ENCODE measurements at places on chromosomes 1 and 21.

- DNase-seq = no peak
Measured at GRCh38 chr1:212600980-212601379, 7.6 kb upstream of the ATF3 start.

GRCh38 chr1:231180034-231180433 lies 18.2 kb downstream of the TRIM67 start:
- DNase-seq = no peak

DNA sequence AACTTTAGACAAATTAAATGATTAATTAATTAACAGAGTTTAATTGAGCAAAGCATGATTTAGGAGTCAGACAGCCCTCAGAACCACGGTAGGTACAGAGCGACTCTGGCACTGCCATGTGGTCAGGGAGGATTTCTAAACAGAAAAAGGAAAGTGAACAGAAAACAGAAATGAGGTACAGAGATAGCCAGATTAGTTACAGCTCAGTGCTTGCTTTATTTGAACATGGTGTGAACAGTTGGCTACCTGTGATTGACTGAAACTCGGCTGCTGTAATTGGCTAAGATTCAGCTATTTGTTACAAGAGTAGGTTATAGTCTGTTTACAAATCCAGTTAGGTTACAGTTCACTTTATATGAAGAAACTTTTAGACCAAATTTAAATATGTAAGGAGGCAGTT lies 163.0 kb upstream of the TNR start:
- DNase-seq = no peak

- DNase-seq = peak; percentile 56
Measured at GRCh38 chr1:173191011-173191705, 16.0 kb downstream of the TNFSF4 start.

DNA sequence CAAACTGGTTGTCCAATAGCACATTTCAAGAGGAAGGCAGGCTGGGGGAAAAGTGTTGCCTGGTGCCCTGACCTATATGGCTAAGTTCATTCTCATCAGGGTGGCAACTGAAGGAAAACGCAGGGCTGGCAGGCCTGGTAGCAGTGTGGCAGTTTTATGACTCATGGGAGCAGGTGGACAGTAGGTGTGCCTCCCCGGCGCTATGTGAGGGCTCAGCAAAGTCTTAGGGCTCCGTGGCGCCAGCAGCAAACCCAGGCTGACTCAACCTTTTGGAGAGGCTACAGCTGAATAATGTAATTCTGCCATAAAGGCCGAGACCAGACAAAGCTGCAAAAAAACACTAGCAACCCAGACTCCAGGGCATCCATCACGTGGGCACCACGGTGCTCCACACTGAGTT lies 23.6 kb downstream of the GADD45A start:
- DNase-seq = no peak

- DNase-seq = no peak
Measured at GRCh38 chr1:2988256-2988655, 33.0 kb upstream of the ACTRT2 start.

GRCh38 chr1:57195436-57195941 lies 228.4 kb downstream of the DAB1 start:
- no peak for DNase-seq

- DNase-seq = no peak
Measured at GRCh38 chr1:2318314-2319278, 72.8 kb downstream of the MORN1 start.

- DNase-seq = no peak
Measured at GRCh38 chr1:65467536-65467935, 47.1 kb downstream of the LEPR start.

GRCh38 chr1:93665015-93665414 lies 16.6 kb downstream of the BCAR3 start:
- DNase-seq = no peak

All from lung microvascular endothelial cell (primary cell).